DMS79 treated with DMSO at 0.1 percent for 48 hours (cell line): ENCODE measurements at places on chromosomes 3 and 15.

- DNase-seq = no peak
Measured at GRCh38 chr3:23829242-23829934, 23.6 kb downstream of the UBE2E1 start.

- DNase-seq = no peak
Measured at GRCh38 chr15:38479266-38479665, 25.3 kb downstream of the FAM98B start.

DNA sequence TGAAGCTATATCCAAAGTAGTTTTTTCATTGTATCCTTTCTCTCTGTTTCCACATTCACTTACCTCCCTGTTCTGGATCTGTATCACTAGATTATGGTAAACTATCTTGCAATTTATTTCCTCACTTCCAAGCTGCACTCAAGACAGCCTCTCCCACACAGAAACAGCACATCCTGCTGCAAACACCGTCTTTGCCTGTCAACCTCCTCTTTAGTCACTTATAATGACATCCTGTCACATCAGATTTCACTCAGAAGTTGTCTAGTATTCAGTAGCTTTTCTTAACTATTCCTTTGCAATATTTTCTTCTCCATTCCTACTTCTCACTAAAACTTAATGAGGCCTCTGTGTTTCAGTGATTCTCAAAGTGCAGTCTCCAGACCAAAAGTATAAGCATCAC lies 490.8 kb downstream of the IGSF11 start:
- no peak for DNase-seq

DNA sequence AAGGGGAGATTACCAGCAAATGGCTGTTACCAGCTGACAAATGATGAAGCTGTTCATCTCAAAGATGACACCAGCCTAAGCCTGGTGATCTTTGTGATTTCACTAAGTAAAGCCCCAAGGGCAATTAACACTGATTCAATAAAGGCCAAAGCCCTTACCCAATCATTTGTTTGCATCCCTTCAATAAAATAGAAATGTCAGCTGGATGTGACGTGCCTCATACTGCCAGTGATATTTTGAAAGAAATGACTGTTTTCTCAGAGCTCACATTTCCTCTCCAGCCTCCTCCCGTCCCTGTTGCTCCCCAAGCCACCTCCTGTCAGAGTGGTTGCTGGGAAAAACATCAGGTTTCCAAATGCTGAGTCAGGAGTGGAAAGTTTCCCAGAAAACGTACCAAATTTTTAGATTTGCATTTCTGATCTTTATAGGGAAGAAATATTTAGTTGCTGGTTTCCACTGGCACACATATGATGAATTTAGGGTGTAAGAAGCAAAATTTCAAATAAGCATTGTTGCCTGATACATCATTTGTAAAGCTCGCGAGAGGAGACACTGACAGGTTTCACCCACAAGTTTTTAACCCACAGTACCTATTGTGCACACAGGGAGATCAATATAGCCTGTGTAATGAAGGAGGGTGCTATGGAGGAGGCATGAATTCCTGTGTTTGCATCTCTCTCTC lies 21.0 kb downstream of the C2CD4A start:
- DNase-seq = no peak

- DNase-seq = no peak
Measured at GRCh38 chr3:194323785-194324735, 27.1 kb downstream of the CPN2 start.

DNA sequence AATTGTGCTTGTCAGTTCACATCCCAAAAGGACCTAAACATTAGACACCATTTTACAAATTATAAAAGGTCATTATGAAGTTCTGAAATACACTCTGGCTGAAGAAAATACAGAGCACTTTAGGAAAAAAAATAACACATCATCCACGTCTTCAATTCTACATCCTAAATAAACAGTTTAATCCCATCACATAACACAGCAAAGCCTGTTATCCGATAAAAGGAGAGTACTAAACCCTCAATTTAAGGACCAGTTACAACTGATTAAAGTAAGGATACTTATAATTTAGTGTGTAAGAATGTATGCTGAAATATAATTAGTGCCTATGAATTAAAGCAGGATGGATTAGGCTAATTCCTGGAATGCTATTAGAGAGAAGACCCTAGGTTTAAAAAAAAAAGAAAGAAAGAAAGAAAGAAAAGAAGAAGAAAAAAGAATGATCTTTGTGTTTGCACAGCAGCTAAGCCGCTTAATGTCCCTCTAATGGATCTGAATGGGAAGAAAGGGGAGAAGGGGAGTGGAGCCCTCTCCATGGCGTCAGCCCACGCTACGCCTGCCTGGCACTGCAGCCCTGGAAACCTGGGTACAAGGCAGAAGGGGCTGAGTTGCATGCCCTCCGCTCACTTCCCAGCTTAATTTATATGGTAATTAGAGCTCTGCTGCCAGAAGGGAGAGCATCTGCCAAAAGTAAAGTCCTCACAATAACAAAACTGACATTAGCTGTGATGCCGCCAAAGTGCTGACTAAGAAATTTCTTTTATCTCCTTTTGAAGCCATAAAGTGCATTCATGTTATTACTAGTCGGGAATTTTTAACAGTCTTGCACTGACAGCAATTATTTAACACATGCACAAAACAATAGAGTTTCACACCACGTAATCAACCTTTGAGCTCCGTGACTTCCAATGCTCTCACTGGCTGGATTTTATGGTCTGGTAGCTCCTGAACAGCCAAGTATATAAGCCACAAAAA lies 90.0 kb downstream of the FSIP1 start:
- peak; percentile 42 for DNase-seq
